ENCODE measurements at places on chromosomes 4 and X.

DNA sequence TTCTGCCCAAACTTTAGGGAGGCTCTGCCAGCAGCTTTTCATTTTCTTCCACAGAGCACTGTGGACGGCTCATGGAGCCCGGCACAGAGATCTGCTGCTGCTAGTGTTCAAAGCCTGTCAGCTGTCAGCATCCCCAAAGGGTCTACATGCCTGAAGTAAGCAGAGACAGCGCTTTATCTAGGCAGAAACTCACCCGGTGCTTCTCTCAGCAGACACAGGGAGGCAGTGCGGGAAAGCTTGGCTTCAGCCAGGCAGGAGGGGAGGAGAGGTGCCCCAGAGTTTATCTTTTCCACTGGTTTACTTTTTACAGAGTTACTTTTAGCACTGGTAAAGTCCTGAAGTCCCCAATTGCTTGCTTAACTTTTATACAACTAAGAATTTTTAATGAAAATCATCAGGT, 339.3 kb downstream of the NKX6-1 start:
- DNase-seq: no peak

DNA sequence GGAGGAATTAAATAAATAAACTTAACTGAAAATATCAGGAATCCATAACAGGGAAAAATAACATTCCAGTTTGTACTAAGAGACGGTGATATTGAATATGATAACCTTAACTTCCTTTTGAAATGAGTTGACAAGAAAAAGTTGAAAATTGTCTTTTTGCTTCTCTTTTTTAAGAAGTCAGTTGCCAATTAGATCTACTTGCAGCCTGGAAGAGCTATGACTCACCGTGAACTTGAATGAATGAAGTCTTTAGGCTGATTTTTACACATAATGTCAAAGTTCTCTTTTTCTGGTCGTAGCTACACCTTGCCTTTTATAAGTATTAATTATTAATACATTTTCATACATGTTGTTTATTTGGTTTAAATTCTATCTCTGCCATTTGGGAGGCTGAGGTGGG, 94.4 kb upstream of the HPGD start:
- no peak for DNase-seq

GRCh38 chr4:137956256-137956655, 285.9 kb downstream of the SLC7A11 start:
- DNase-seq: no peak

DNA sequence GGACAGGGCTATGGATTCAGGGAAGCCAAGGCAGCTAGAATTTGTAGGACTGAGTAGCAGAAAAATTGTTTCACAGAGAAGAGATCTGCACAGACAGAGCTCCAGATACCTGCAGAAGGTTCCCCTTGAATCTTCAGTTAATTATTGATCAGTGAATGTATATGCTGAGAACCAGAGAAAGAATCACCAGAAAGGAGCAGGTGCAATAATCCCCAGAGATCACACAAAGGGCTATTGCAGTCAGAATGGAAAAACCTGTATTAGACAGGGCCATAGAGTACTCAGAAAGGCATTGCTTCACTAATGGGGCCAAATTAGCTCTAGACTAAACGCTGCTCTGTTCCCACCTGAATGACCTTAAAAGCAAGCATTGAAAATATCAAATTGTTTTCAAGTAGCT, 35.5 kb upstream of the SMAD1 start:
- no peak for DNase-seq

- DNase-seq: no peak
Measured at GRCh38 chr4:99824070-99824599, 7.5 kb downstream of the DAPP1 start.

GRCh38 chr4:174118171-174118570, 165.3 kb downstream of the FBXO8 start:
- DNase-seq: no peak

All from activated T-cell treated with anti-CD3 and anti-CD28 coated beads, Interleukin-2, amount 50 U/mL, for 72 hours (primary cell).